ENCODE measurements at places on chromosomes 7 and 10.

DNA sequence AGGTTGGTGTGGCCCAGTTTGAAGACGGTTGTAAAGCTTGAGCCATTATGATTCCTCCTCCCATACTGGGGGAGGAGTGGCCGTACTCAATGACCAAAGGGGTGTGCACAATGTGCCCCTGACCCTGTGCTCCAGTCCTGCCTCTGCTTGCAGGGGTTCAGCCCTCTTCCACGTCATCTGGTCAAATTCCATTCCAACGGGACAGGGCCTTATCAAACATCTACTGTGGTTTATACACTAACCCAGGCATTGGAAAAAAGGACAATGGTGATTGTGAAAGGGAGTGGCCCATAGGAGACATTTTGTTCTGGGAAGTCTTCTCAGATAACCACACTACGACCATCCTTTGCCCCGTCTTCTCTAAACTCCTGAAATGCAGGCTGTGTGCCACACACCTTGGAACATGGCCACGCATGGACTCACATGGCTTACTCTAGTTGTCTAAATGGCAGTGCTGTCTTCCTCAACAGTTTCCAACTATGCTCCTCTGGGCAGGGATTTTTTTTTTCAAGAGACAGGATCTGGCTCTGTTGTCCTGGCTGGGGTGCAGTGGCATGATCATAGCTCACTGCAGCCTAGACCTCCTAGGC, 103.0 kb downstream of the JCAD start:
- DNase-seq: no peak

DNA sequence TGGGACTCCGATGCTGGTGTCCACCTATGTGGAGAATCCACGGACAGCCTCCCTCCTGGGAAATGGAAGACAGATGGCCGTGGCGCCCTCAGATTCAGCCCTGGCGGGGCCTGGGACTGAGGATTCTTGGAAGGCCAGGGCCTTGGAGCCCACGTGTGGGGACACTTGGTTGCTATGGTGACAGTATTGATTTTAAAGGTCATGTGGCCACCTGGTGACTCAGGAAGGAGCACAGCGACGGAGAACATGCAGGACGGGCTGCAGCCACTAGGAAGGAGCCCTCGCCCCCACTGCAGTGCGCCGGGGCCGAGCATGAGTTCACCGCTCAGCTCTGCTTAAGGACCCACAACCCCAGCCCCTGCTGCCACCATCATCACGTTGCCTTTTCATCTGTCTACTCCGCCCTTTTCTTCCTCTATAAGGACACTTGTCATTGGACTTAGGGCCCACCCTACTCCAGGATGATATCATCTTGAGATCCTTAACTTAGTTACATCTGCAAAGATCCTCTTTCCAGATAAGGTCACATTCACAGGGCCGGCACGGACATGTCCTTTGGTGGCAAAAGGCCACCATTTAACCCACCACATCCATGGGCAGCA, 3.7 kb upstream of the STK32C start:
- no peak for DNase-seq

GRCh38 chr7:145224775-145225174, 388.9 kb upstream of the TPK1 start:
- DNase-seq: no peak

GRCh38 chr7:108653526-108653925, 83.9 kb downstream of the DNAJB9 start:
- no peak for DNase-seq

DNA sequence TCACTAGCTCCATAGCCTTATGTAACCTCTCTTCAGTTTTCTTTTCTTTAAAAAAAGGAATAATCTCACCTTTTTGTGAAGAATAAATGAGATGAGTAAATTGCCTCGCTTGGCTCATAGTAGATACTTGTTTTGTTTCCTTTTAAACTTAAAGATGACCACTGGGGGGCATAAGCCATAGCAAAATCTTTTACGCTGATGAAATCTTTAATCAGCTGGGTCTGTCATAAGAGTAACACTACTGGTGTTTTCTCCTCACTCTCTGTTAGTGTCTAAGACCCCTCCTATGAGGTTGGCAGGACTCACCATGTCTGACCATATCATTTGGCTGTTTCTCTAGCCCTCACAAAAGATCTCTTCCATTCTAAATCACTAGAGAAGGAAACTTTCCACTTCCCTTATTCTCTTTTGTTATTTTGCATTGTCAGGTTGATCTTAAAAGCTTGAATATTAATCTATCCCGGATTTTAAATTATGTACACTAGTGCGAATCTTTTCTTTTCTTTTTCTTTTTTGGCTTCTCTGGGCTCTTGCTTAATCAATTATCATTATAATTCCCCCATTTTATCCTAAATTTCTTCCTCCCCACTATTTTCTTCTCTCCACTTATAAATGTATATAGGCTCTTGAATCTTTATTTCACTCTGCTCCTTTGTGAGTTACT, 12.5 kb downstream of the STAG3 start:
- no peak for DNase-seq

GRCh38 chr10:36725581-36726520, 399.5 kb upstream of the ANKRD30A start:
- no peak for DNase-seq

DNA sequence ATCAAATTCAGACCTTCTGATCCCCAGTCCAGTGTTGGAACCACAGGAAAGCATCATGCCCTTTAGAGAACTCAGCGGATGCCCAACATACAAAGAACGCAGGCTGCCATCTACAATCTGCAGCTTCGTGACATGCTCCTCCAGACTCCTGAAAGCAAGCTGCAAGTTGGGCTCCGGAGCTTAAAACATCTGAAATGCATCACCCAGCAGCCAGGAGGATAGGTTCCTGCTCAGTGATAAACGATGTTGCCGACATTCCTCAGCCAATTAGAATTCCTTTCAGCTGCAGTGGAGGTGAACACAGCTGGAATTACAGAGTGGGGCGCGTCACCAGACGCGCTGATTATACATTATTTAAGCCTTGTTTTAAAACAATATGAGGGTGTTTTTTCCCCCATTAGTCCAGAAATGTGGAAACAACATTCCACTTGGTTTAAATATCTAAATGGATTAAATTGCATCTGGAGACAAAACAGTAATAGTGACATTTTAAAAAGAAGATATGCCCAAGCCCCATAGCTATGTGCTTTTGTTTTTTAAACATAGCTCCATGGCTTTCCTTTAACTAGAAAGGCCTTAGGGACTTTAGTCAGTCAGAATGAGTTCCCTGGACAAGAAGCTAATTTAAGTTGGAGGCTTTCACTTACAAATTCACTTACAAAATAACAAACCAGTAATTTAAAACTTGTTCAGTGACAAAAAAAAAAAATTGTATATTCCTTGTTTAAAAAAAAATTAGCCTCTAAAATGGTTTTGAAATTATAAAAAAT, 6.3 kb downstream of the SMURF1 start:
- no peak for DNase-seq

Measured in stimulated activated CD4-positive, alpha-beta T cell treated with anti-CD3 and anti-CD28 coated beads, Interleukin-15, amount 100 ng/mL, for 1 hour (primary cell).